A549 treated with dexamethasone at 1 μM for 4 hours (cell line): ENCODE measurements at places on chromosomes 4 and X. TPM values are rescaled to one million over a fixed set of nuclear protein-coding genes. Genes with fewer than 3 reads are reported as not detected.

The PDGFRA gene
- total RNA-seq, result 0.37 to 0.58 TPM (median 0.43 TPM) in 5 replicates

The DUSP9 gene
- total RNA-seq, result 1.0 to 2.0 TPM (median 1.3 TPM) in 5 replicates

The ADAMTS3 gene
- not detected in 5 replicates for total RNA-seq

The CLTRN gene
- 0.49 to 0.96 TPM (median 0.77 TPM) in 5 replicates for total RNA-seq

The TMEM156 gene
- total RNA-seq, result 18.0 to 22.9 TPM (median 21.3 TPM) in 5 replicates

The CXorf51A gene
- not detected in 5 replicates for total RNA-seq

The TIGD4 gene
- 0.09 to 0.21 TPM (median 0.16 TPM) in 5 replicates for total RNA-seq

The ETDB gene
- not detected in 5 replicates for total RNA-seq

The IKBKG gene
- 30.1 to 42.7 TPM (median 40.9 TPM) in 5 replicates for total RNA-seq

The TBX22 gene
- total RNA-seq, result not detected in 5 replicates

The RTL9 gene
- total RNA-seq, result 0.06 to 0.15 TPM (median 0.12 TPM) in 5 replicates

The MAMLD1 gene
- 5.3 to 6.4 TPM (median 5.9 TPM) in 5 replicates for total RNA-seq

The SUPT20HL1 gene
- total RNA-seq, result not detected in 5 replicates

The GLOD5 gene
- total RNA-seq, result not detected in 5 replicates

The SH3RF1 gene
- total RNA-seq, result 7.1 to 11.0 TPM (median 9.3 TPM) in 5 replicates

The CFP gene
- total RNA-seq, result 0.30 to 0.95 TPM (median 0.34 TPM) in 5 replicates

The RS1 gene
- total RNA-seq, result not detected in 5 replicates

The STOX2 gene
- 1.5 to 4.2 TPM (median 2.9 TPM) in 5 replicates for total RNA-seq

The H2BW2 gene
- total RNA-seq, result not detected in 5 replicates

The SORCS2 gene
- total RNA-seq, result 3.8 to 5.8 TPM (median 5.0 TPM) in 5 replicates

The PRDM5 gene
- 2.9 to 5.1 TPM (median 4.4 TPM) in 5 replicates for total RNA-seq

The CPZ gene
- total RNA-seq, result 0.11 to 0.40 TPM (median 0.26 TPM) in 5 replicates
